ENCODE measurements at places on chromosomes 1 and 21.

DNA sequence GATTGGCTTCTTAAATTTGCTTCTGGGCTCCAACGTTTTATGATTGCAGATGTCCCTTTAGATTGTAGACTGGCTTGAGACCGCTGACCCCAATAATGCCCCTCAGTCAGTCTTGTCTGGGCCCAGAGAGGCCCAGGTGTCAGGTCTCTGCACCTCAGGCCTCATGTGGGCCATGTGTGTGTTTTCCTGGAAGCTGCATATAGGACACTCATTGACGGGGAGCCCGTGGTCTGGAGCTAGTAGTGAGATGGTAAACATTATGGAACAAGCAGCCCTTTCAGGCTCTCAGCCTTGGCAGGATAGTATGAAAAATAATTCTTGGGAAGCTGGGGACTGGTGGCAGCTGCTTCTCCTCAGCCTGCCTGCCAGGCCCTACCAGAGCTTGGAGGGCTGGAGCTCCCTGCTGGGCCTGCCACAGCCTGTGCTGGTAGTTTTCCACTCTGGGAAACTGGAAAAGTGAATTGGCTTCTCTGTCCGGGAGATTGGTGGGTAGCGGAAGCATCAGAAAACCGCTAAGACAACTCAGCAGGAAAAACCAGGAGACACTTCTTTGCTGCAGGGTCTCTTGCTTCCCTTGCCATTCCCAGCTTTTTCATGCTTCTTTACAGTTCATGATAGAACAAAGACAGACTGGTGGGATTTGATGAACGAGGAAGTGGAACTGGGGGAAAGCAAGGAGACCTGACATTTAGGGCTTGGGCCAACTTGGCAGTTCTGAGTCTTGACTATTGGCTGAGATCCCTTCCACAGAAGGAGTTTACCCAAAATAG is 57.8 kb upstream of the HSD17B7 start:
- no peak for DNase-seq

- DNase-seq = no peak
These were observed 315.1 kb downstream of the PAPPA2 start for GRCh38 chr1:176778056-176778455.

DNA sequence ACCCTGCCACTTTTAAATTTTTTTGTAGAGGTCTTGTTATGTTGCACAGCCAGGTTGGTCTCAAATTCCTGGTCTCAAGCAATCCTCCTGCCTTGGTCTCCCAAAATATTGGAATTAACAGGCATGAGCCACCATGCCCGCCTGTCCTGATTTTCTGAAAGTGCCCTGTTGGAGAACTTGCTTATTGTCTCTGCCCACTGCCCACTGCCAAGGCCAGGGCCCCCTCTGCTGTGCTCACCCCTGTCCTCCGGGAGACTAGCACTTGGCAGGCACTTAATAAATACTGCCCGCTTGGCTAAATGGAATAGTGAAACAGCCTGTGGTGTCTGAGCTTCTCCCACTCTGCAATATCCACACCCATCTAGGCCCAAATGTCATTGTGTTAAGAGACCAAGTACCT is 35.7 kb downstream of the CTNNBIP1 start:
- no peak for DNase-seq

GRCh38 chr1:66925558-66925910 is 744 bp downstream of the MIER1 start:
- peak; percentile 30 for DNase-seq

GRCh38 chr1:230749635-230750034 is 2.4 kb downstream of the CAPN9 start:
- DNase-seq = no peak

GRCh38 chr1:24957016-24957807 is 27.1 kb upstream of the RUNX3 start:
- no peak for DNase-seq

GRCh38 chr1:227785094-227785804 is 30.2 kb upstream of the PRSS38 start:
- no peak for DNase-seq

GRCh38 chr21:41966041-41966833 is 12.4 kb upstream of the C2CD2 start:
- no peak for DNase-seq

- DNase-seq = no peak
These were observed 6.9 kb downstream of the TMEM125 start for GRCh38 chr1:43276673-43277072.

DNA sequence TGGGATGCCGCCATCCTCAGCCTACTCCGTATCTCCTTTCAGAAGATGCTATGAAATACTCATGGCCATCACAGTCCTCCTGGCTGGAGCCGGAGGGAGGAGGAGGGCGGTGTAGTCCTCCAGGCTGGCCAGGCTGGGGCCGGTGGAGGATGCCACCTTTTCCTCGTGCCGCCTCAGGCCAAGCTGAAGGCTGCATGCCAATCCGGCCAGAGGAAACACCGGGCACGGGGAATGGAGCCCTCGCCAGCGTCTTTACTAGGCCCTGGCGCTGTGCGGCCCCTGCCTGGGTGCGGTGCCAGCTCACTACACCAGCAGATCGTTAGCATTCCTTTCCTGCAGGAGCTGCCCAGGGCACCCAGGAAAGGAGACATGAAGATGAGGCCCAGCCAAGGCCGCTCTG is 70.1 kb downstream of the CASZ1 start:
- DNase-seq = no peak

- peak; percentile 60 for DNase-seq
These were observed 16.2 kb upstream of the SLC6A17 start for GRCh38 chr1:110134050-110134595.

Data from NCI-H1436 (cell line).